ENCODE measurements at places on chromosomes 11 and 22.
A peak's percentile ranks its signal among the peaks of the same experiment; 100 is the strongest.

DNA sequence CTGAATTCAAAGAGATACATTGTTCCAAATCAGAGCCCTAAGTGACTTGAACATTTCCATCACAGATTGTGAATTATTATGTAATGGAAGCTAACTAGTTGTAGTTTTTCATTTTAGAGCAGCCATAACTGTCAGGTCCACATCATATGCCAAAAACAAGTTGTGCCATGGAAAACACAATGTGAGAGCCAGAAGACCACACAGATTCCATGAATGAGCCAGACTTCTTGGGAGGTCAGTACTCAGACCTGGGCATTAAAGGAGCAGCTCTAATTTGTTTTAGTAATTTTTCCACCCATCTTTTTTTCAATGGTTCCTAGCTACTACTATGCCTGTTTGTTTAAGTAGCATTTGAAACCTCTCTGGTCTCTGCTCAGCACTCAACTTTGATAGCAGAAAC is 279.4 kb downstream of the FAT3 start:
- no peak for DNase-seq

DNA sequence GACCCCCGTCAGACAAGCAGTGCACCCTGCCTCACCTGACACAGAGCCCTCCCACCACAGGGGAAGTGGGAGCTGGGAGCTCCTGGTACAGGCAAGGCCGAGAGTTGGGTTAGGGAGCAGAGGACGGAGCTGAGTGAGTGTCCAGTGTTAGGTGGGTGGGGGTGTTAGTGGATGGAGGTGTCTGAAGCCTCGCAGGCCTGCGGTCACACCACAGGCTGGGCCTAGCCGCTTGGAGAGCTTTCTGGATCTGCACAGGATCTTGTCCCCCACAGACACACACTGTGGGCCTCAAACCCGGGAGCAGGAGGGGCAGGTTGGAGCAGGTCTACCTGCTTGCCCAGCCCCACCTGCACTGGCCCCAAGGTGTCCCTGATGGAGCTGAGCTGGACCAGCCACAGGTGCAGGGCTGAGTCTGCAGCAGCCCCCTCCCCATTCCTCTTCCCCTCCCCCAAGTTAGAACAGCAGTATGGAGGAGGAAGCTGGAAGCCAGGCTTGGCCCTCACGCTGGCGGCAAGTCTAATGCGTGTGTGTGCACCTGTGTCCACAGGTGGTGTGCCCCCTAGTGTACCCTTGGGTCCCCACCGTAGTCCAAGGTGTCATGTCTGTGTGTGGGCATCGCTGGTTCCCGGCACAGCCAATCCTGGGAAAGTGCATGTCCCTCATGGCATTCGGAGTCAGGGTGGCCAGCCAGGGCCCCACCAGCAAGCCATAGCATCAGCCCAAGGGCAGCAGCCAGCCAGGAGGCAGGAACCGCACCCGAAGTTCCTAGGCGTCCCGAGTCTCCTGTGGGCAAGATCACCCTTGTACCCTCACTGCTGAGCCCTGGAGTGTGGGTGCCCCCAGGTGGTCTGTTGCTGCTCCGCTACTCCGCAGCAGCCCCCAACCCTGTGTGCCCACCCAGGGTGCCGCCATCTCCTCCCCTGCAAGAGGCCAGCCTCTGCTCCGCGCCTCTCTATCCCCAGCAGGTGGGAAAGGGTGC is 2.0 kb upstream of the GATD1 start:
- no peak for DNase-seq

DNA sequence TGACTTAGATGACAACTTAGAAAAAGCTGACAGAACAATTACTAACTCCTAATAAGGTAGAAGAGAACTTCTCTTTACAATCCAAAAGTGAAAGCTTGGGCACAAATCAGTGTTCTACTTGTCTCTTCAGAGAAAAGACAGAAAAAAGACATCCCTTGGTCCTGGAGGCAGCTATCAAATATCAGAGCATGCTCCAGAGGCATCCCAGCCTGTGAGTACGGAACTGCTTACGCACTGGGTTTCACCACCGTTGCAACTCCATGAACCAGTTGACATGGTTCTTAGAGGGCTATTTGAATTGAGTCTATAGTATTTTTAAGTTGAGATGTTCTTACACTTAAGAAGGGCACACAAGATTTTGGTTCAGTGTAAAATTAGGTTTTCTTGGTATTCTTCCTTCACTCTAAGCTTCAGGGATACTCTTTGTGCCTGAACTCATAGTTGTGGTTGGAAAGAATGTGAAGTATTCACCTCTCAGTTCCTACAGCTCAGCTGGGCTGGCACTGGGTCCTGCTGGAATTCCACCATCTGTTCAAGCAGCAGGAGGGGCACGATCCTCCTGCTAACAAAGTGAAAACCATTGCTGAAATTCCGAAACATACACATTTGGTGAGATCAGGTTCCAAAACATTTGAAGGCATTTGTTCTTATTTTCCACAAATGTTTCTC is 6.3 kb downstream of the AKIP1 start:
- peak; percentile 21 for DNase-seq

DNA sequence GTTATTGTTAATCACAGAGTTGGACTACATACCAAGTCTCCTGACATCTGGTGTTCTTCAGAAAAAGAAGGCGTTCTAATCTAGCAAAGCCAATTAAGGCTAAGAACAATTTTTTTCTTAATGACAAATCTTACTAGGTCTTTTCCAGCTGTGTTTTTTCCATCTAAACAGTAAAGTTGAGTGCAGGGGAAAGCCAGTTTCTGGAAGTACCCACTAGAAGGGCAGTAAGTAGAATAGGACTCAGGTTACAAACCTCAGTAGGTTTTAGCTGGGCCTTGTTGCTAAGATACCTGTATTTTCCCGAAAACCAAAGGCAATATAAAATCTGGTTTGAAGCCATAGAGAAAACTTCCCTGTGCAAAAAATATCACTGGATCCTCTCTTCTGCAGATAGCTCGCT is 351.9 kb downstream of the ETS1 start:
- DNase-seq: no peak

DNA sequence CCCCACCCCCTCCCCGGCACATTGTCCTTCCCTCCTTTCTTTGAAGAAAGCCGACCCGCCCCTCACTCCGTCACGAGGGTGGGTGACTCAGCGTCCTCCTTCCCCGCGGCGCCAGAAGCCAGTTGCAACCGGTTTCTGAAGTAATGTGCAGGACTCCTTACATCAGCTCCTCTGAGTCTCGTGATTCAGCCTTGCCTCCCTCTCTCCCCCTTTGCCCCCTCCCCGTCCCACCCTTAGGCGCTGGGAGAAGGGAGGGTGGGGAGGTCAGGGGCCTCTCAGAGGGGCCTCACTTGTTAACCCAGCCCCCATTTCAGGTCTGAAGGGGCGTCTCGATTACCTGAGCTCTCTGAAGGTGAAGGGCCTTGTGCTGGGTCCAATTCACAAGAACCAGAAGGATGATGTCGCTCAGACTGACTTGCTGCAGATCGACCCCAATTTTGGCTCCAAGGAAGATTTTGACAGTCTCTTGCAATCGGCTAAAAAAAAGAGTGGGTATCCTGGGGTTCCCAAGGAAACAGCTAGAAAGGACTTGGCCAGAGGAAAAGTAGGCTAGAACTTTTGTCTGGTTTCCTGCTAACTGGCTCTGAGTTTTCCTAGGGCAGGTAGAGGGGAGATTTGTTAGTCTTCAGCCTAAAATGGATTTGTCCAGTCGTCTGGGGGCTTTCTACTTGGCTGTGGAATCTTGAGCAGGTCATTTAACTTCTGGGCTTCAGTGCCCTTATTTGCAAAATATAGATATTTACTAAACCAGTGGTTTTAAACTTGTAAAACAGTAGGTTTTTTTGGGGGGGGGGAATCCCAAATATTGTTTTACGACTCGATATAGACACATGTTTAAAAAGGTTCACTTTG is 1.1 kb downstream of the SLC3A2 start:
- DNase-seq: peak; percentile 97

DNA sequence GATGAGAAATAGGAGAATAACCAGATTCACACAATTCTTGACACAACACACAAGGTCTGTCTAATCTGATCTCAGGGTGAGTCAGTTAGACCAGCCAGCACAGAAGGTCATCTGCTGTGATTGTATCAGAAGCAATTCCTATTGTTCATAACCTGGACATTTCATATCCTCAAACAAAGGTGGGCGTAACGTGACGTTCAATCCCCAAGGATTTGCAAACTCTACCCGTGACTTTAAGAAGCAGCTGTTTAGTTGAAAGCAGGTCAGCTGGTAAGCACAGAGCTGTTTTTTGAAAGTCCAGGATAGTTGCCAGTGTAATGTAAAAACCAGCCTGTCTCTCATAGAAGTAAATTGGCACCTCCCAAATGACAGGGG is 385.1 kb downstream of the DCDC1 start:
- no peak for DNase-seq

DNA sequence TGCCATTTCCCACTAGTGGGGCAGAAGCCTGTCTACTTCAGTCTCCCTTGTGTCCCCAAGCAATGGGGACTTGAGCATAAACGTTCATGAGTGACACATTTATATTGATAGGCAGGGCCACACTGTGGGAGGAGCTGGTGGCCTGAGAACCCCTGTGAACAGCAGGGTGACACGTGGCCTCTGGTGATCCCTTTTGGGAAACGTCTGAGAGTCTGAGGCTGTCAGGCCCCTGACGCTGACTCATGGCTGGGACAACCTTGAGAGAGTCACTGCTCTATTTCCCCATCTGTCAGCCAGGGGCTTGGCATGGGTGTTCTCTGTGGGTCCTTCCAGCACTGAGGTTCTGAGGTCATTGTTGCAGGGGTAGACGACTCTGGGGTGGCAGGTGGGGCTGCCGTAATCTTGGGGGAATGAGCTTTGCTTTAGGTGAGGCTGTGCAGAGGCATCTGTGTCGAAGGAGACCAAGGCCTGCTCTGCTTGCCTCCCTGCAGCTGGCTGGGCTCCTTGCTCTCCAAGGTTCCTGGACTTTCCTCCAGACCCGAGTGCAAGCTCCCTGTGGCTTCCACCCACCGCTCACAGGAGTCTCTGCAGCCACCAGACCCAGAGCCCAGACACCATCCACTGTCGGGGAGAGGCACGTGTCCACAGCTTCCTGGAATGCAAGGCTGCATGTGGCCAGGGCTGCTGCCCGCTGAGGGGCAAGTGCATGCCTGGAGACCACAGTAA is 54.7 kb downstream of the SMIM38 start:
- DNase-seq: no peak

GRCh38 chr22:41762980-41763779 is 37.3 kb upstream of the CCDC134 start:
- no peak for DNase-seq

- DNase-seq: no peak
Observed at GRCh38 chr22:50578776-50579310, 616 bp upstream of the CPT1B start.

DNA sequence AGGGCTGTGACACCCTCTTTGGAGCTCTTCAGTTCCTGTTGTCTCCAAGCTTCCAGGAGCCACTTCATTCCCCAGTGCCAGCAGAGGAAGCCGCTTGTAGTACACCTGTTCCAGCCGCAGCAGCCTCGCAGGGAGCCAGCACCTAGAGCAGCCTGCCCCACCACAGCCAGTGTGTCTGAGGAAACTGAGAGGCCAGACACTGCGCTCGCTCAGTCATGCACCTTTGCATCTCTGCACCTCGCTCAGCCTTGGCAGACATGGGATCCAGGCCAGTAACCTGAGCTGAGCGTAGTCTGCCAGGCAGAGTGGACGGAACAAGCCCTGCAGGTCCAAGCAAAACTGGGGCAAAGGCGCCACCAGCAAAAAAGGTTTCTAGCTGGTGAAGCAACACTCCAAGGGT is 1072.1 kb downstream of the JRKL start:
- DNase-seq: no peak

DNA sequence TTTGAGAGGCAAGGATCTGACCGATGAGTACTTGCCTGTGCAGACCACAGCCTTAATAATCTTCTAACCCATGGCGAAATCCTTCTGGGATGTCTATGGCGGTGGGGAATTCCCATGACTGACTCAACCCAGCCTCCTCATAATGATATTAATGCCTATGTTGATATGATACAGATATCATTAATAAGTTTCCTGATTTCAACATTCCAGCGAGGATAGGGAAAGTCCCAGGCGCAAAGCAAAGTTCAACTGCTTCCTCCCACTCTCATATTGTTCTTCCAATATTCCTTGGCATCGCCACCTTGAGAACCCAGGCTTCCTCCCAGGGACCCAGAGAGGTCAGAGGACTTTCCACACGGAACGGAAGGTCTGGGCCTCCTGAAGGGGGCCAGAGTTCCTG is 110.3 kb upstream of the TMEM45B start:
- no peak for DNase-seq

- DNase-seq: no peak
Observed at GRCh38 chr11:67413266-67413849, 2.1 kb upstream of the CARNS1 start.

DNA sequence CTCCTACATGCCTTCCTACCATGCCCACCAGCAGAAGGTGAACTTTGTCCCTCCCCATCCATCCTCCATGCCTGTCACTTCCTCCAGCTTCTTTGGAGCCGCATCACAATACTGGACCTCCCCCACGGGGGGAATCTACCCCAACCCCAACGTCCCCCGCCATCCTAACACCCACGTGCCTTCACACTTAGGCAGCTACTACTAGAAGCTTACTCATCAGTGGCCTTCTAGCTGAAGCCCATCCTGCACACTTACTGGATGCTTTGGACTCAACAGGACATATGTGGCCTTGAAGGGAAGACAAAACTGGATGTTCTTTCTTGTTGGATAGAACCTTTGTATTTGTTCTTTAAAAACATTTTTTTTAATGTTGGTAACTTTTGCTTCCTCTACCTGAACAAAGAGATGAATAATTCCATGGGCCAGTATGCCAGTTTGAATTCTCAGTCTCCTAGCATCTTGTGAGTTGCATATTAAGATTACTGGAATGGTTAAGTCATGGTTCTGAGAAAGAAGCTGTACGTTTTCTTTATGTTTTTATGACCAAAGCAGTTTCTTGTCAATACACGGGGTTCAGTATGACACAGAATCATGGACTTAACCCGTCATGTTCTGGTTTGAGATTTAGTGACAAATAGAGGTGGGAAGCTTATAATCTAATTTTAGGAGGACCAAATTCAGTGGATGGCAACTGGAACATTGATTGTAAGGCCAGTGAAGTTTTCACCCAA is 56.1 kb downstream of the KCNJ1 start:
- DNase-seq: no peak

- DNase-seq: no peak
Observed at GRCh38 chr11:559020-559620, 1.4 kb downstream of the LMNTD2 start.

GRCh38 chr11:112734207-112734606 is 227.0 kb upstream of the NCAM1 start:
- peak; percentile 57 for DNase-seq

GRCh38 chr11:129996113-129996870 is 6.3 kb downstream of the PRDM10 start:
- DNase-seq: no peak

GRCh38 chr22:39562839-39563489 is 7.6 kb upstream of the CACNA1I start:
- DNase-seq: no peak

Data from spinal cord (tissue), 10 donors.